ENCODE measurements at places on chromosomes 4 and X. TPM values are rescaled to one million over a fixed set of nuclear protein-coding genes. Genes with fewer than 3 reads are reported as not detected.

CENPE gene
- total RNA-seq: 54.0 TPM

- H3K4me3 ChIP-seq: no peak overlapping the region
- DNase-seq: no peak
- H3K27ac ChIP-seq: no peak overlapping the region
- H3K27me3 ChIP-seq: no peaks in the 10 kb centered on the region
- H3K36me3 ChIP-seq: no peaks in the 10 kb centered on the region
These were observed 42.2 kb downstream of the PPM1K start for GRCh38 chr4:88242144-88242543.

AWAT2 gene
- total RNA-seq: not detected

DNA sequence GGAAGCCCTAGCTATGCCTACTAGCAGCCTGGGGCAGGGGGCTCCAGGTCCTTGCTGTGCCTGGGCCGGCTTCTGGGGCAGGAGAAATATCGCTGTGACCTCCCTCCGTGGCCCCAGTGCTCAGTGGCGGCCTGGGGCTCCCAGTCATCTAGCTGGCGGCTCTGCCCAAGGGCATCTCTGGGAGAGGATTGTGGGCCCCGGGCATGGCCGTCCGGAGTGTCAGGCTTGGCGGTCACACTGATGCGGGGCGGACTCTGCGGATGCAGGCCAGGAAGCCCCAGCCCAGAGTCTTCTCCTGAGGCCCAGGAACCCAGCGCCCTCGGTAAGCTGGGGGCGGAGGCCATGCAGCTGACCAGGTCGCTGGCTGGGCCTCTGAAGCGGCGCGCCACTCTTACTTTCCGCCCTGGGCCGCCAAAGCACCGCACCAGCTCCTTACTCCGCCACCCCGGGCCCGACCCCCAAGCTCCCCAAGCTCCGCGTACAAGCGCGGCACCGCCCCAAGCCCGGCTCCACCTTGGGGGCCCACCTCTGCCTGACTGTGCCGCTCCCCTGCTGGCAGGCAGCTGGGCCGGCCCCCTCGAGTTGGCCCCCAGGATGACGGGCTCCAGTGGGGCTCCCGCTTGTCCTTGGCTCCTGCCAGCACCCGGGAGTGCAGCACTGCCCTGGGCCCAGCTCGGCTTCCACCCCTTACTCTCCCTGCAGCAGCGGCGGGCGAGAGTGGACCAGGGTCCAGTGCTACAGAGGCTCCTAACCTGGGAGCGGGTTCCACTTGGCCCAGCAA lies 720.0 kb downstream of the PCDH18 start:
- no peaks in the 10 kb centered on the region for H3K4me1 ChIP-seq
- H3K36me3 ChIP-seq: no peaks in the 10 kb centered on the region
- no peak overlapping the region for H3K4me3 ChIP-seq
- no peak for DNase-seq
- no peak overlapping the region for H3K27ac ChIP-seq

DNA sequence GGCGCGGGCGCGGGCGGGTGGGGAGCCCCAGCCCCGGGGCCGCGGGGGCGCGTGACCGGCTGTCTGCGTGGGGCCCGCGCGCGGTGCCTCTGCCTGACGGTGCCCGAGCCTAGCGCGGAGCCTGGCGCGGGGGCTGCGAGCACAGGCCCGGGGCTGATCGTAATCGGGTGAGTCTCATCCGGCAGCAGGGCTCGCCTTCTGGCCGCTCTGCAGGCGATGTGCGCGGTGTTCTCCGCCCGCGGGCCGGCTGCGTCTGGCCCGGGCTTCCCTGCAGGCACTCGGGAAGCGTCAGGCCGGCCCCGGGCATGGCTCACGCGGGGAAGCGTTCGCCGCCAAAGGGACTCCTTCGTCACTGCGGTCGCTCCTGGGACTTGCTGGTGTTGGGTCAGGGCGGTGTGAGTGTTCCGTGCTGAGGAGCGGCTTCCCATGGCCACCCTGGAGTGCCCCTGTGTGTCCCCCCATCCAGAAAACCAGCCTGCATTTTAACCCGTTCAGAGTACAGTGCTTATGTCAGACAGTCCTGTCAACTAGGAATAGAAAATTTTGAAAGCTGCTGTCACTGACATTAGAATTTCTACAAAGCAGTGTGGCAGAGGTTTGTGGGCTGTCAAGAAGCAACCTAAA lies 40.6 kb downstream of the FAM149A start:
- peaks cover 30% of the 10 kb centered on the region for H3K27me3 ChIP-seq
- DNase-seq: peak; percentile 43
- no peaks in the 10 kb centered on the region for H3K36me3 ChIP-seq
- no peak overlapping the region for H3K27ac ChIP-seq
- H3K4me3 ChIP-seq: peak overlapping the region; percentile 69

- no peak for DNase-seq
- no peak overlapping the region for H3K4me3 ChIP-seq
- no peaks in the 10 kb centered on the region for H3K36me3 ChIP-seq
- H3K27ac ChIP-seq: no peak overlapping the region
These were observed 29.4 kb upstream of the GABRA3 start for GRCh38 chrX:152480269-152481212.

DNA sequence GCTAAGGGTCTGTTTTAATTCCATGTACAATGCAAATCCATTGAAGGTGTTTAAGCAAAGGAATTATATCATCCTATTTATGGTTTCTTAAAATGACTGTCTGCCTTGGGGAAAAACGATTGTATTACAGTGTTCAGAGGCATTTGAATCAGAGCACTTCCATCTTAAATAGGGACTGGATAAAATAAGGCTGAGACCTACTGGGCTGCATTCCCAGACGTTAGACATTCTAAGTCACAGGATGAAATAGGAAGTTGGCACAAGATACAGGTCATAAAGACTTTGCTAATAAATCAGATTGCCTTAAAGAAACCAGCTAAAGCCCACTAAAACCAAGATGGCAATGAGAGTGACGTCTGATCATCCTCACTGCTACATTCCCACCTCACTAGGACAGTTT lies 1167.2 kb upstream of the PABPC4L start:
- no peaks in the 10 kb centered on the region for H3K4me1 ChIP-seq
- no peaks in the 10 kb centered on the region for H3K36me3 ChIP-seq
- no peak overlapping the region for H3K27ac ChIP-seq
- no peaks in the 10 kb centered on the region for H3K27me3 ChIP-seq
- DNase-seq: no peak
- H3K4me3 ChIP-seq: no peak overlapping the region

GRCh38 chrX:54042609-54043021 lies 1.7 kb downstream of the PHF8 start:
- H3K36me3 ChIP-seq: peaks cover 20% of the 10 kb centered on the region
- peak overlapping the region; percentile 95 for H3K27ac ChIP-seq
- H3K4me3 ChIP-seq: peak overlapping the region; percentile 95
- peak; percentile 69 for DNase-seq
- peaks cover 24% of the 10 kb centered on the region for H3K4me1 ChIP-seq

AGTR2 gene
- not detected for total RNA-seq

GRCh38 chr4:35975617-35976355 lies 268.5 kb downstream of the ARAP2 start:
- H3K4me3 ChIP-seq: no peak overlapping the region
- no peak for DNase-seq
- no peaks in the 10 kb centered on the region for H3K36me3 ChIP-seq
- peaks cover 14% of the 10 kb centered on the region for H3K4me1 ChIP-seq

ZNF827 gene
- total RNA-seq: 21.2 TPM

CTBP1 gene
- total RNA-seq: 177 TPM

- no peaks in the 10 kb centered on the region for H3K36me3 ChIP-seq
- no peaks in the 10 kb centered on the region for H3K27me3 ChIP-seq
- DNase-seq: no peak
These were observed 15.9 kb upstream of the COX7B2 start for GRCh38 chr4:46924789-46925529.

GRCh38 chr4:55409468-55410171 lies 13.9 kb downstream of the TMEM165 start:
- H3K4me3 ChIP-seq: no peak overlapping the region
- H3K27ac ChIP-seq: no peak overlapping the region
- no peaks in the 10 kb centered on the region for H3K27me3 ChIP-seq

ART3 gene
- total RNA-seq: not detected

TCEAL1 gene
- total RNA-seq: 8.7 TPM

STPG2 gene
- total RNA-seq: 0.14 TPM

CXCL11 gene
- not detected for total RNA-seq

- H3K27ac ChIP-seq: no peak overlapping the region
- H3K36me3 ChIP-seq: no peaks in the 10 kb centered on the region
- H3K4me1 ChIP-seq: no peaks in the 10 kb centered on the region
- H3K27me3 ChIP-seq: no peaks in the 10 kb centered on the region
- no peak overlapping the region for H3K4me3 ChIP-seq
These were observed 46.7 kb downstream of the GRIA3 start for GRCh38 chrX:123230798-123231197.

TLL1 gene
- not detected for total RNA-seq

- H3K4me1 ChIP-seq: peaks cover 27% of the 10 kb centered on the region
- H3K27ac ChIP-seq: peak overlapping the region; percentile 90
- DNase-seq: peak; percentile 69
These were observed 22.4 kb downstream of the GAB1 start for GRCh38 chr4:143358923-143359643.

AFP gene
- total RNA-seq: not detected
